A172 (cell line): ENCODE measurements at places on chromosomes 3 and 15. TPM values are rescaled to one million over a fixed set of nuclear protein-coding genes. Genes with fewer than 3 reads are reported as not detected.
A peak's percentile ranks its signal among the peaks of the same experiment; 100 is the strongest.

The CPLX3 gene
- not detected in 2 replicates for total RNA-seq

The FBXL22 gene
- total RNA-seq, result not detected in 2 replicates

The MAP2K5 gene
- 4.0 and 5.7 TPM in 2 replicates for total RNA-seq

The SPINT1 gene
- 0.22 and 1.3 TPM in 2 replicates for total RNA-seq

DNA sequence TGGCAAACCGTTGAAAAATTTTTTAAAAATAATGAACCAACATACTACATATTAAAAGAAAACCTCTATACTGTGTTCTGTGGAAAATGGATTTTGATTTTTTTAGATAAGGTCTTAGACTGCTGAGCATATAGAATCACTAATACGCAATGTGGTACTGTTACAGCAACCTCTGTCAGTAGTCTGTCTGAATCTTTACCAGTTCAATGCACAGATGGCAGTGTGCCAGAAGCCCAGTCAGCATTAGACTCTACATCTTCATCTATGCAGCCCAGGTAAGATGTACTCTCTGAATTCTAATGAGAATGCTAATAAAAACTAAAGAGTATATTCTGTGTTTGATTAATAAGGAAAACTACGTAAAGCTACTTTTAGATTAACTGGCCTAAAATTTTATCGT lies 31.3 kb upstream of the FAH start:
- no peak for DNase-seq

The WDR49 gene
- total RNA-seq, result 0.07 and 0.17 TPM in 2 replicates

DNA sequence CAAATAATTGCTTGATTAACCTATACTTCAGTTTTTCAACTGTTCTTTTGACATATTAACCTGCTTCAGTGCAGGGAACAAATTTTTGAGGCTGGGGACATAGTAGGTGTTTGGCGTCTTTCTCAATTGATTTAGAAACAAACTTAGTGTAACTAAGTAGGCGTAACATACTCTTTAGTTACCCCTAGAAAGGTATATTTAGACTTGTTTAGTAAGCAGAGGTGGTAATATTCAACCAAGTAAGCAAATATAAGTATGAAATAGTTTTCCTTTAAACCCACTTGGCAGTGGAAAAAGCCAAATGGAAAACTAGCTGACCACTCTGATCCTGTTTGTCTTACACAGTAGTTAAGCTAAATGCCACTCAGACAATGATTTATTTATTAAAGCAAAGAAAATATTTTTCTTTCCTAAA lies 113.2 kb downstream of the MBNL1 start:
- DNase-seq, result no peak

GRCh38 chr3:65385805-65386204 lies 652.9 kb downstream of the MAGI1 start:
- DNase-seq, result no peak

The LRTM1 gene
- not detected in 2 replicates for total RNA-seq

DNA sequence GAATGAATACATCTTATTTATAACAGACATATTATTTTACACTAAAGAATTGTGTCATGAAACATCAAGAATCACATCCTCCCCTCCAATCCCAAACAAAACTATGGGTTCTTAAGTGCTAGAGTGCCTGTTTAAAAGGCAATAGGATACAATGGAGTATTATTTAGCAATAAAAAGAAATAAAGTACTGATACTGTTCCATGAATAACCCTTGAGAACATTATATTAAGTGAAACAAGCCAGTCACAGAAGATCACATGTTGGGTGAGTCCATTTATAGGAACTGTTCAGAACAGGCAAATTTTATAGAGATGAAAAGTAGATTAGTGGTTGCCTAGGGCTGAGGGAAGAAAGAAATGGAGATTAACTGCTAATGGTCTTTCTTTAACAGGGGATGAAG lies 86.5 kb downstream of the ANKRD28 start:
- no peak for DNase-seq

DNA sequence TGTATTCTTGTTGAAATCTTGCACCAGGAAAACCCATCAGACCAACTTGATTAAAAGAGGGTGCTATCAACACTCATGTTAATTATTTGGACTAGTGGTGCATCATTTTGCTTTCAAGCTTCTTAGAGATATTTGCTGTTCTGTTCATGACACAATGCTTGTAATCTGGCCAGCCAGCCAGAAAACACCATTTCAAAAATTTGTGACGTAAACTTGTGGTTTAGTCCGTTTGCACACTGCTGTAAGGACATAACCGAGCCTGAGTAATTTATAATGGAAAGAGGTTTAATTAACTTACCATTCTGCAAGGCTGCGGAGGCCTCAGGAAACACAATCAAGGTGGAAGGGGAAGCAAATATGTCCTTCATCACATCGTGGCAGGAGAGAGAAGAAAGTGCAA lies 374.3 kb upstream of the TGFBR2 start:
- peak; percentile 68 for DNase-seq

The TMEM212 gene
- not detected in 2 replicates for total RNA-seq

DNA sequence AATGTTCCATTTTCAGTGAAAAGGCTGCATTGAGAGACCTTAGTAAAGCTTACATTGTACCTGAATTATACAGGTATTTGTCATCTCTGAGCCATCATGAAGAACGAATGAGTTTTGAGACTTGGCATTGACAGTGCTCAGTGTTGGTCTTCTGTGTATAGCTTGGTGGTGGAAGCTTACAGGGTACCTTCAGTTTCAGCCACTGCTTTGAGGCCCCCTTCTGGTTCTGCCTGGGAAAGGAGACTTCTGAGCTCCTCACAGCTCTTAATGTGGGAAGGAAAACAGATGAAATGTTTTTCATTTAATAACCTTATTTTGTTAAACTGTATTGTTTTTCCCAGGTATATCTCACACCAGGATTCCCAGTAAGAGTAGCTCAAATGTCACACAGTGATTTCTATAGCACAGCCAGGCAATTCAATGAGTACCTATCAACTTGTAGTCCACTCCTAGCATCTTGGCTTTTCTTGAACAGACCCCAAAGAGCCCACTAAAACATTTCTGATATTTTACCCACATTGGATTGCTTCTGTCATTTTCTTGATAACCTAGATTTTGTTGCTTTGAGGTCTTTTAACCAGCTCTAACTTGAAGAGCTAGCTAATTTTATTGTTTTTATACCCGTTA lies 5.6 kb downstream of the SERPINI1 start:
- peak; percentile 27 for DNase-seq

- peak; percentile 9 for DNase-seq
These were observed 81.4 kb downstream of the XRN1 start for GRCh38 chr3:142366434-142366833.

- peak; percentile 87 for DNase-seq
These were observed 485.2 kb upstream of the PROK2 start for GRCh38 chr3:72270072-72270681.

- no peak for DNase-seq
These were observed 11.2 kb downstream of the B3GNT5 start for GRCh38 chr3:183264268-183264667.

- DNase-seq, result no peak
These were observed 57.0 kb downstream of the TMCC1 start for GRCh38 chr3:129836381-129837064.

- DNase-seq, result peak; percentile 38
These were observed 61.8 kb upstream of the SMAD3 start for GRCh38 chr15:67003586-67003985.

The GOLGA8Q gene
- not detected in 2 replicates for total RNA-seq

GRCh38 chr3:29333576-29333975 lies 52.7 kb downstream of the RBMS3 start:
- DNase-seq, result peak; percentile 23

The KNG1 gene
- total RNA-seq, result not detected in 2 replicates

GRCh38 chr15:66291816-66292570 lies 1.4 kb upstream of the DIS3L start:
- DNase-seq, result no peak

The SRGAP3 gene
- 0.77 and 5.9 TPM in 2 replicates for total RNA-seq

The C3orf18 gene
- 0.43 TPM in 1 of 2 replicates, not detected in the other for total RNA-seq

DNA sequence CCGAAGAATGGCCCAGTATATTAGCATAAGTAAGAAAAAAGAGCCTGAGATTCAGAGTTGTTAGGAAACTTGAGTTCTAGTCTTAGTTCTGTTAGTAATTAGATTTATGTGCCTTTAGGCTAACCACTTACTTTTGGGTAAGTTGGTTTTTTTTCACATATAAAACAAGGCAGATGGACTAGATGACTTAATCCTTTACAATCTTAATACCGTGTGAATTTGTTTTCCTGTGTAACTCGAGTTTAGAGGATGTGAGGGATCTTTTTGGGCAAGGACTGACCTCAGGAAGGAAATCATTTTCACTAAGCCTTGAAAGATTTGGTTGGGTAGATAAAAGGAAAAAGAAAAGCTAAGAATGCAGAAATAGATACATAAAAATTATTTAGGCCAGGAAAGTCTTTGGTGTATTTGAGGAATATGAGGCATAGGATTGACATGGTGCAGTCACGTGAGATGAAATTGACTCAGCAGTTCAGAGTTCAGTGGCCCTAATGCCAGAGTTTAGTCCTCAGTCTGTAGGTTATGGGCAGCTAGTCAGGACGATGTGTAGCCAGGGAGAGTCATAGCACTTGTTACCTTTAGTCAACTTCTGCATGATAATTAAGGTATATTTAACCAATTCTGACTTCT lies 34.6 kb downstream of the PAK2 start:
- DNase-seq, result no peak

GRCh38 chr15:41939986-41940385 lies 32.4 kb downstream of the EHD4 start:
- DNase-seq, result no peak

The MESP2 gene
- not detected in 2 replicates for total RNA-seq

- no peak for DNase-seq
These were observed 406.6 kb upstream of the DPPA4 start for GRCh38 chr3:109743981-109744380.

GRCh38 chr15:31803388-31803884 lies 226.9 kb upstream of the CHRNA7 start:
- no peak for DNase-seq

- DNase-seq, result no peak
These were observed 57.2 kb downstream of the BFSP2 start for GRCh38 chr3:133457025-133457424.

GRCh38 chr3:190486533-190486864 lies 27.4 kb upstream of the IL1RAP start:
- DNase-seq, result no peak

- no peak for DNase-seq
These were observed 7.9 kb upstream of the CHD2 start for GRCh38 chr15:92892201-92892555.

DNA sequence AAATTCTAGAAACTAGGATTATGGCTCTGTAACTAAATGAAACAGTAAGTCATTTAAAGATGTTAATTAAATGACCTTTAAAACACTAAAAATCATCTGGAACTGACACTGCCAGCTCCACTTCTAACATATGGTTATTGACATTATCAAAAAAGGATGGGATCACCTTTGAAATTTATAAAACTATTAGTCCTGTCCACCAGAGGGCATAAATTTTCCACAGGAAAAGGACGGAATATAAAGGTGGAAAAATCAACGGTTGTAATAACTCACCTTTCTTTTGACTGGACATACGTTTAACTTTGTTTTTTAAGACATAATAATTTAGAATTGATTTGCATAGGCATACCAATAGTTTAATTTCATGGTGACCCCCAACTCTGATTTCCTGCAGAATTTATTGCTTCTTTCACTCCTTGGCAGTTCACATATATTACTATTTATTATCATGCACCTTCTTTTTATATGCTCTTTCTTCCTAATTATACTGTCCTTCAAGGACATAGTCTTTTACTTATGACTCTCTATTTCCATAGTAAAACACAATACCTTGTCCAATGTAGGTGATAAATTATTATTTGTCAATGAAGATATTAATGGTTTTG lies 345.7 kb downstream of the CADM2 start:
- no peak for DNase-seq

GRCh38 chr15:89172921-89173320 lies 48.5 kb downstream of the RLBP1 start:
- no peak for DNase-seq

The NPAP1 gene
- not detected in 2 replicates for total RNA-seq

GRCh38 chr15:52023169-52023922 lies 4.3 kb downstream of the MAPK6 start:
- DNase-seq, result no peak

DNA sequence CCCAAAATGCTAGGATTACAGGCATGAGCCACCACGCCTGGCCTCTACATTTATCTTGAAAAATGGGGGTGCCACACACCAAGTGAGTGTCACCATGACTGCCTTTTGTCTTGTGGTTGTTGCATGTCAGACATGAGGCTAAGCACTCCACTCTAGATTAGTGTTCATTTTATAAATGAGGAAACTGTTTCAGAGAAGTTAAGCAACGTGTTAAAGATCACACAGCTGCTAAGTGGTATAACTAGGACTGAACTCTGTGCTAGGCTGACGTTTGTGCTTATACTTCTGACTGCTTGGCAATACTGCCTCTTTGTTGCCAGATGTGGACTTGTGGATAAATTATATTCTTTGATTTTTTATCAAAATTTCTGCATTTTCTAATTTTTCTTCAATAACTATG lies 50.8 kb upstream of the SMAD6 start:
- no peak for DNase-seq

DNA sequence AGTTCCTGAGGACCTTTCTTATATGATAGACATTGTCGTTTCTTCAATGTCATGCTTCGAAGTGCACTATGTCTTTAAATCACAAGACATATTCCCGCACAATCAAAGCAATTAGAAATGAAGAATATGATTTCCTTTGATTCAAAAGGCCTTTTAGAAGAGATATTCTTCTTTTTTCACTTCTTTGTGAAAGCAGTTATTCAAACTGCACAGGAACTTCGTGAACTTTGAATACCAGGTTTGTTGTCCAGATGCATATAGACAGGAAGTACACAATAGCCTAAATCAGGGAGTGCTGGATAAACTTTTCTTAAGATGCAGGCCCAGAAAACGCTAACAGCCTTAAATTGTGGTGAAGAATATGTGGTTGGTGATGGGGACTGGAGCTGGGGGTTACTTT lies 591.1 kb upstream of the NAALADL2 start:
- DNase-seq, result no peak

- DNase-seq, result no peak
These were observed 2.9 kb downstream of the SH3GL3 start for GRCh38 chr15:83449937-83450506.

The AADACL2 gene
- total RNA-seq, result not detected in 2 replicates

The AGBL1 gene
- not detected in 2 replicates for total RNA-seq

DNA sequence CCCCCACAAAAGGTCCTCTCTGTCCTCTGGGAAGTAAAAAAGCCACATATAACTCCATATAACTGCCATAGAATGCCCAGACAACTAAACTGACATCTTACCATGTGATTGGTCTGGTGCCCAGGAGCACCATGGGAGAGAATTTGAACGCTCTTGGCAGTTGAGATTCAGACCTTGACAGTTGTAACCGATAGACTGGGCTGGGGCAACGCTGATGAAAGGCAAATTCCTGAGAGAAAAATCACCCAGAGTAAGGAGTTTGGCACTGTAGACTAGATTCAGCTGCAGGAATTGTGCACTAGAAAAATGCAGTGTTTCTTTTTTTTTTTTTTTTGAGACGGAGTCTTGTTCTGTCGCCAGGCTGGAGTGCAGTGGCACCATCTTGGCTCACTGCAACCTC lies 240.5 kb downstream of the SOX2 start:
- DNase-seq, result peak; percentile 18

The MLF1 gene
- total RNA-seq, result 28.8 and 29.7 TPM in 2 replicates

The SI gene
- not detected in 2 replicates for total RNA-seq
